Activated T-cell treated with anti-CD3 and anti-CD28 coated beads, Interleukin-2, amount 50 U/mL, for 24 hours (primary cell): ENCODE measurements at places on chromosomes 12 and 14.
A peak's percentile ranks its signal among the peaks of the same experiment; 100 is the strongest.

DNA sequence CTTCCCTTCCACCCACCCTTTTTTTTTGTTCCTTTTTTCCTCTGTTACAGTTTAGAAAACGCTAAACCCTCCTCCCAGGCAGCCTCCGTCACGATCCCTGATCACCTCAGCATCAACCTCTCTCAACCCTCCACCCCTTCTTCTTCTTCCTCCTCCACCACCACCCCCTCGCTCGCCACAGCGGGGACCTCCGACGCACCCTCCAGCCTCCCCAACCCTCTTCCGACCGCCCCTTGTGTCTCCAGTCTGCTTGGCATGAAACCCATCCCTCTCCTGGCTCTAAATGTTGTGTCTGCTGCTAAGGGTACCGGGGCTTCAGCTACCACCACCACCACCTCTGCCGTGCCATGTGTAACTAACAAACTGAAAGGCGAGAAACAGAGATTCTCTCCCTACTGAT is 22.9 kb downstream of the PCBP2 start:
- DNase-seq = no peak

GRCh38 chr12:21985155-21985554 is 43.9 kb upstream of the ABCC9 start:
- no peak for DNase-seq

GRCh38 chr14:24300326-24300980 is 803 bp downstream of the NOP9 start:
- DNase-seq = no peak

DNA sequence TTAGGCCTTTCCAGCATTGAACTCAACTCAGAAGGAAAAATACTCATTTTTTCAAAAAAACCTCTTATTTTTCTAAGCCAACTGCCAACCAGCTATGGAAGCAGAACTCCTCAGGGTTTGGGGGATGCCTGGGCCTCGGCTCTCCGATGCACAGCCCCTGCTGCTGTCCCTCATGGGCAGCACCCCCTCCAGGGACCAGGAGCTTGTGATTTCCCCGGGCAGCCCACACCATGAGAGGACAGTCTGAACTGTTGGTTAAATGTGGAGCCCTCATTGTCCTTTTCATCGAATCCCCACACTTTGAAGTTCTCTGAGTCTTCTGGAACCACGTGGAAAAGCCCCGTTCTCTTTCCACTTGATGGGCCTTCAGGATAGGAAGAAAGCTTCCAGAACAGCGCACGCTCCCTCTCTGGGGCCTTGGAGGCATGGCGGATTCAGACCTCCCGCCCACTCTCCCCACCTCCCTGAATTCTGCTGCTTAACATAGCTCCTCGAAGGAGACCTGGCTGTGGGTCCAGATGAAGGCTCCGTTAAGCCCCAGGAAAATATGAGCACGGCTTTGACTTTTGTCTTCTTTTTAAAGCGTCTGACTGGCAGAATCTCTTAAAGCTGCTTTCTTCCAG is 156.6 kb downstream of the CALM1 start:
- no peak for DNase-seq

GRCh38 chr12:90991952-90992465 is 12.8 kb downstream of the EPYC start:
- no peak for DNase-seq

DNA sequence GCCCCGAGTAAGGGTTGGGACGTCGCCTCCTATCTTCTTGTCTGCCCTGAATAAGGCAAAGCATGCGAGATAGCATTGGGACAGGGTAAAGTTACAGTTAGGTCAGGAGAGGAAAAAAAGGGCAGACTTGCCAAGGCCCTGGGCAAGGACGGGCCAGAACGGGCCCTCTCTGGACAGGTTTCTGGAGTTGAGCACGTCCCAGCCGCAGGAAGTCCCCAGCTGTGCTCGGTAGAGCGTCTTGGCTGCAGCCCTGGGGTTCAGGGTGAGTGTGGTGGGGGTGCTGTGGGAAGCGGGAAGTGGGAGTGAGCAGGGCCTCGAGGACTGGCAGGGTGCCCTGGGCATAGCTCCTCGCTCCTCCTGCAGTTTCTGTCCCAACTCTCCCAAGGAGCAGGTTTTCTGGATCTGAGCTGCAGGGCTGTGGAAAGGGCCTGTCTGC is 5.4 kb downstream of the RPS6KL1 start:
- no peak for DNase-seq

- DNase-seq = no peak
Observed at GRCh38 chr14:104694475-104694950, 5.1 kb downstream of the INF2 start.

- no peak for DNase-seq
Observed at GRCh38 chr12:64452559-64453329, 824 bp downstream of the TBK1 start.

- no peak for DNase-seq
Observed at GRCh38 chr12:38149395-38150073, 167.0 kb upstream of the ALG10B start.

DNA sequence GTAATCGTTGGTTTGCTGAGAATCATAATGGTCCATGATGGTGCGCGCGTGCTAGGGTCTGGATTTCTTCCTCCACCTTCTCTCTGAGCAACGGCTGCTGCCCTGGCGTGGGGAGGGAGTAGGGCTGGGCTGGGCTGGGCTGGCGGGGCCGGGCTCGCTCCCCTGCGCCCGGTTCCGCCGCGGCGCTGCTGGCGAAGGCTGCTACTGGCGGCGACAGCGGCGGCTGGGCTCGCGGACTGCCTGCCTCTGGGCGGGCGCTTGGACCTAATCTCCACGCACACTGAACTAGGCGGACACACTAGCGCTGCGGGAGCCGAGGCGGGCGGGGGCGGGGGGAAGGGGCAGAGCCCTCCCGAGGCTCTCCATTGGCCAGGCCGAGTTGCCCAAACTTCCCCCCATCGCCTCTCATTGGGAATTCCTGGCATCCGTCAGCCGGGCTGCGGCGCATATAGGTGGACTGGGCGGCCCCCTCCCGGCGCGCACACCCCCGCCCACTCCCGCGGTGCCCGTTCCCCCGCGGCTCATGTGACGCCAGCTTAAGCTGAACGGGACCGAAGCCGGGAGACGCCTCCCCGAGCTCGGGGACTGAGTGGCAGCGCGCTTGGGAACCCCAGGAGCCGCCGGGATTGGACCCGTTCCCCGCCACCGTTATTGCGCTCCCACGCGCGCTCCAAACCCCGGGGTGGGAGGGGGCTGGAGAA is at the start of gene ACTN1:
Gene ACTN1, minus strand, starts transcription at position 282 of the 701 bp plus-strand sequence. Its CDS starts 246 bp downstream, at position 36.
- DNase-seq = peak; percentile 81

DNA sequence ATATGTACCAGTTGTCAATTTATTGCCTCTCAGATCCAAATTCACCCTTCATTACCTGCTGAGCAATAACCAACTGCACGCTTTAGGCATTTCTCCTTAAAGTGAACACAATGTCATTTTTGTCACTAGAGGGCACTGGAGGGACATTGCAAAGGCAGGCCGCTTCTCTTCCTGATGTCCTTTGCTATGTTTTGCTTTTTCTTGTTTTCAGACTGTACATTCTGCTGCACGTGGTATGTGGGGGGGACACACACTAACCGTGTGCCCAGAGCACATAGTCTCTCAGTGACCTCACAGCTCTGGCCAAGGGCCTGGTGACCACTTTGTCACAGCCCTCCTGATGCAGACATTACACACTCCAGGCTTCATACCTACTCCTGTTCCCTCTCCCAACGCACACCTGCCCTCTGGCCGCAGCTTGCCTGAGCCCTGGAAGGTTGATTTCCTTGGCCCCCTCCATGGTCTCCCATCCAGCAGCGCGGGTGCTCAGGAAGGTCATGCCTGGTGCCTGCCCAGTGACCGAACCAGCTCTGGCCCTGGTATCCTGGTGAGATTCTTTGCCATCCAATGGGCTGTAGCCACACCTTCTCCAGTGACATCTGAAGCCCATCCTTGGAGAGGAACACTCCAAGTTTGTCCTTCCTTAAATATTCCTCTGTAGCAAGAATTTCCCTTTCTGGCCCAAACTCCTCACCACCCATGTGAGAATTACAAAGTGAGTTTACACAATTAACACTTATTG is 39.9 kb downstream of the MYO1H start:
- DNase-seq = no peak

DNA sequence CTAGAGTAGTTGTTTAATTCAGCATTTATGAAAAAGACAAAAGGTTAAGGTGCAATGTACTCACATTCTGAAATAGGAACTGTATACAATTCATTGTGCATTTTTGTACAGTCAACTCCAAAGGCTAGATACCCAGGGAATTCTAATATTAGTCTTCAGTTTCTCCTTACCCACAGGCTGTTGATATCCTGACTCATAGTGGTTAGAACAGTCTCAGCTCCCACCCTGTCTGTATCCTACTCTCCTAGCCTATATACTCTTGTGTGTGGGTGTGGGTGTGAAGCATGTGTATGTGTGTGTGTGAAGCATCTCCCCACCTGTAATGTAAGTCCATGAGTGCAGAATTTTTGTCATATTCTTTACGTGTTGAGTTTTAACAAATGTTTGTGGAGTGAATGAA is 229.5 kb downstream of the NAV3 start:
- DNase-seq = no peak

DNA sequence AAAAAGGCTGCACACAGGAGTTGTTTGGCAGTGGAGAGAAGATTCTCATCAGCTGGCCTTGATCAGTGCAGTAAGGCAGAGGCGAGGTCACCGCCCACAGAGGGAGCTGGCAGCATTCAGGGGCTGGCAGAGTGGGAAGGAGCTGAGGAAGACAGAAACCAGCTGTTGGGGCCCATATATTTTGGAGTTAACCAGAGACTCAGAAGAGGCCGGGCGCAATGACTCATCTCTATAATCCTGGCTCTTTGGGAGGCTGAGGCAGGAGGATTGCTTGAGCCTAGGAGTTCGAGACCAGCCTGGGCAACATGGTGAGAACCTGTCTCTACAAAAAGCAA is 17.7 kb downstream of the SMCO2 start:
- DNase-seq = no peak

- no peak for DNase-seq
Observed at GRCh38 chr12:11461433-11461832, 66.1 kb upstream of the PRB2 start.

DNA sequence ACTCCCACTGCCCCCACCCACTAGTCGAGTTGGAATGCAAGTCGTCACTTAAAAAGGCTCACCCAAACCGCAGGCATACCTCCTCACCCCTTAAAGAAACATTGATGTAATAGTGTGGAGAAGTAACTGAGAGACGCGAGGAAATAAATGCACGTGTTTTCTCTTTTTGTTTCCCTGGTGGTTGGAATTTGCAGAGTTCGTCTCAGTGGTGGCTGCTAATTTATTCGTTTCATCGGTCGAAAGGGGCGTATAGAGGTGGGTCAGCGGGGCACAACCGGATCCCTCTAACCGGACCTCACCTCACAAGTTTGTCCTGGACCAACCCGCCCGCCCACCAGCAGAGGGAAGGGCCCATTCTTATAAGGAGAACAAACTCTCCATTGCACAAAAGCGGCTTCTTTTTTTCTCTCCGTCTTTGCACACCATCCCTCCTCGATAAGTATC is 5.0 kb upstream of the NPAS3 start:
- DNase-seq = no peak

GRCh38 chr12:84222841-84223240 is 689.8 kb downstream of the SLC6A15 start:
- no peak for DNase-seq

- no peak for DNase-seq
Observed at GRCh38 chr14:58724702-58725101, 86.9 kb downstream of the DACT1 start.

- DNase-seq = no peak
Observed at GRCh38 chr12:3304436-3305165, 186.4 kb upstream of the PRMT8 start.

DNA sequence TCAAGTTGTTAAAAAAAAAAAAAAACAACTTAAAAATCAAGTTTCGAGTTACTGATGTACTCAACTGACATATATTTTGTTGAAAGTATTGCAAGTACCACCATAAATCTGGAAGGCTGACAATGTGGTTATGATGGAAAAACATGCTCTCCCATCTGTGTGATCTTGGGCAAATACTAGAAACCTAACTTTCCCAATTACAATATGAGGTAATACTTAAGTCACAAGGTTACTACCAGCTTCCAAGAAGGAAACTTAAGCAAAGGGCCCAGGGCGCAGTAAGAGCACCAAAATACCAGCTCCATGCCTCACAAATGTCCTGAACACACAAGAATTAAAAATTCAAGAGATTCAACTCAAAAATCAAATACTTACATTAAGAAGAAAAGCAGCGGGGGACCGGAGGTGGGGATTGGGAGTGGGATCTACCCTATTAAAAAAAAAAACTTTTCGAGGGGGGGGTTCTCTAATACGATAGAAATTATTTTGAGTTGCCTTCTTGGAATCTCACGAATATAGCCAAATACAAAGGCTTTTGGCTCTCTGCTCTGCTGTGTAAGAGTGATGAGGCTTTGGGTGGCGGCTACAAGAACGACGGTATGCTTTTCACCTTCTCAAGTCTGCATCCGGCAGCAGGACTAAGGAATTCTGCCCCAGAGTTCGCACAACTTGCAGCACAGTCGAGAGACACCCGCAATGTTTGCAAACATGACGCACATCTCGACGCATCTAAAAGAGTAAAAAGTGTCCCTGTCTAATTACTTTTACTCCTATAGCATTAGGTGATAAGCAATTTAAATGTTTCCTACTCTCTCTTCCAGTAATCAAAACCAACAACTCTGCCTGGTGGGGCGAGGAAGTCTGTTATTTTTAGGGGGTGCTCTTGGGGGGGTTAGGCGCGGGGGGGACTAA is 1.1 kb downstream of the SAV1 start:
- DNase-seq = peak; percentile 43

GRCh38 chr12:9872742-9873141 is 3.6 kb upstream of the CLEC2B start:
- no peak for DNase-seq

DNA sequence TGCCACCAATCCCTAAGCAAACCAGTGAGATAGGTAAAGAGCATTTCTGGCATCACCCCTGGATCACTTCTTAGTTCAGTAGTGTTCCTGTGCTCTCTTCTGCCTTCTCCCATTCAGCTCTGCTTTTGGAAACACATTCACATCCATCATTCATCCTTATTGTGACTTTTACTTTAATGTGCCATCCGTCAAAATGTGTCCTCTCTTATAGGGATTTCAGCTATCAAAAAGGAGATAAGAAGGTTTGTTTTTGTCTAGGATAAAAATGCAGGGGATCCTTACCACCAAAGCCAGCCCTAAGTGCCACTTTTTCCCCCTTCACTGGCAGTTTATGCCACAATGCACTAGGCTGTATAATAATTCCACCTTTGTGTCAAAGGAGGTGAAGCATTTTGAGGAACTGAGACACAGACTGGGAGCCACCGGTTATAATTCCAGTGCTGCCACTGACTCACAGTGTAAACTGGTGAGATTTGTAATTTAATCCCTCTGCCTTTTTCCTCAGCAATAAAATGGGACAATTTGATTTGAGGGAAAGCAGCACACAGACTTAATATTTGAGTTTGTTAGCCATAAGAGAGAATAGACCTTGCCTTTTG is 158.6 kb downstream of the PAX9 start:
- DNase-seq = no peak

DNA sequence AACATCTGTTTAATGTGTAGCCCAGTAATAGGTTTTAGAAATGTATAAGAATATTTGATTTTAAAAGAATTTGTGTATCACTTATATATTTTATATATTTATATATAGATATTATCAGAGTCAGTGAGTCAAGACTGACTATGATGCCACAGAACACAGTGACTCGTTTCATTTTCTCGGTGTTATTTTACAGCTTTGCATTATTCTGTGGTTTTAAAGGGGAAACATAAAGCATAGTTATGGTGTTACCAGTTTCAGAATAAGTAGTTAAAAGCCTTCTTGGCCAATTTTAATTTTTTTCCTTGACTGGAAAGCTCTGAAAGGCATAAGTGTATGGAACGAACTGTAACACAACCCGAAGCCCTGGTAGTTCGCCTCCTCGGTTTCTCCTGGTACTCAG is 91.0 kb downstream of the GRIP1 start:
- no peak for DNase-seq

- DNase-seq = peak; percentile 58
Observed at GRCh38 chr12:52873832-52874572, 25.2 kb upstream of the KRT78 start.
